ENCODE measurements at places on chromosomes 11 and 22. TPM values are rescaled to one million over a fixed set of nuclear protein-coding genes. Genes with fewer than 3 reads are reported as not detected.

DNA sequence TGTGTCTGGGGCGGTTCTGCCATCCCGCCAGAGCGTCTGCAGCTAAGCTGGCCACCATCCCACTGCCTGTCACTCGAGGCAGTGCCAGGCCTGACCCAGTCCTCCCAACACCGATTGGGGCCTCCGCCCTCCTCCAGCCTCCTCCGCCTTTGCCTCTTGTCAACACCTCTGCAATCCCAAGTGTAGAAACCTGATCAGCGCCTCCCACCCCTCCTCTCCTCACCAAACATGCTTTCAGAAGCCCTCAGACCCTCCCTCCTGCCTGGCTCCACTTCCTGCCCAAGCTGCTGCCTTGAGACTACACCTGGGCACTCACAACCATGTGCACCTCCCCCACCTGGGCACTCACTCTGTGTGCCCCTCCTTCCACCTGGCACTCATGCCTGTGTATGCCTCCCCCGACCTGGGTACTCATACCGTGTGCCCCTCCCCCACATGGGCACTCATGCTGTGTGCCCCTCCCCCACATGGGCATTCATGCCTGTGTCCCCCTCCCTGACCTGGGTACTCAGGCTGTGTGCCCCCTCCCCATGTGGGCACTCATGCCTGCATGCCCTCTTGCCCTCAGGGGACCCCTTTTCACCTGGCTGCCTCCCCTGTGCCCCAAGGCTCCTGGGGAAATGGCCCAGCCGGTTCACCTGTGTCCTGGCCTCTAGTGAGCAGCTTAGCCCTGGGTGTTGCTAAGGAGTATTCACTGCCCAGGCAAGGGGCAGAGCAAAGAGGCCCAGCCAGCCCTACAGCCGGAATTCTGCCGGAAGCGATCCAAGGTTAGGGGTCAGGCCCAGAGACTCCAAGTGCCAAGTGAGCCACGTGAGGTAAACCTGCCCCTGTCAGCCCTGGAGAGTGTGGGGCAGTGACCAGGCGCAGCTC lies 5.5 kb upstream of the IFITM10 start:
- peaks cover 25% of the 10 kb centered on the region for H3K36me3 ChIP-seq
- no peaks in the 10 kb centered on the region for H3K27me3 ChIP-seq
- H3K27ac ChIP-seq, result no peak overlapping the region
- peaks cover 2% of the 10 kb centered on the region for H3K4me1 ChIP-seq
- no peak for DNase-seq

The PRODH gene
- 1.7 TPM for polyA plus RNA-seq

GRCh38 chr11:1946812-1947484 lies at the start of gene MRPL23:
Gene MRPL23 (plus strand): TSS chr11:1947332. CDS start chr11:1947363, 31 bp downstream.
- H3K27me3 ChIP-seq, result no peaks in the 10 kb centered on the region
- DNase-seq, result no peak
- no peaks in the 10 kb centered on the region for H3K4me1 ChIP-seq
- H3K27ac ChIP-seq, result no peak within 1 kb of the TSS
- no peak within 1 kb of the TSS for H3K4me3 ChIP-seq
- H3K36me3 ChIP-seq, result no peaks in the 10 kb centered on the region

The OR4C46 gene
- not detected for polyA plus RNA-seq

- no peaks in the 10 kb centered on the region for H3K36me3 ChIP-seq
- DNase-seq, result no peak
- no peak overlapping the region for H3K4me3 ChIP-seq
- no peaks in the 10 kb centered on the region for H3K27me3 ChIP-seq
- H3K27ac ChIP-seq, result no peak overlapping the region
- no peaks in the 10 kb centered on the region for H3K4me1 ChIP-seq
These were observed 752.8 kb downstream of the OPCML start for GRCh38 chr11:132779497-132779896.

GRCh38 chr11:112087212-112087611 lies 539 bp downstream of the SDHD start:
- peaks cover 16% of the 10 kb centered on the region for H3K4me1 ChIP-seq
- no peaks in the 10 kb centered on the region for H3K27me3 ChIP-seq
- H3K27ac ChIP-seq, result peak overlapping the region; percentile 67
- no peak for DNase-seq

GRCh38 chr11:1308743-1309497 lies 512 bp downstream of the TOLLIP start:
- H3K4me1 ChIP-seq, result peaks cover 34% of the 10 kb centered on the region
- H3K4me3 ChIP-seq, result peak overlapping the region; percentile 83
- peak overlapping the region; percentile 72 for H3K27ac ChIP-seq
- no peaks in the 10 kb centered on the region for H3K36me3 ChIP-seq
